NCI-H748 treated with DMSO at 0.1 percent for 48 hours (cell line): ENCODE measurements at places on chromosomes 3 and 15.

- no peak for DNase-seq
Observed at GRCh38 chr3:185823078-185824044, 1.5 kb downstream of the IGF2BP2 start.

- DNase-seq, result no peak
Observed at GRCh38 chr3:59995563-59995962, 945.7 kb upstream of the CFAP20DC start.

DNA sequence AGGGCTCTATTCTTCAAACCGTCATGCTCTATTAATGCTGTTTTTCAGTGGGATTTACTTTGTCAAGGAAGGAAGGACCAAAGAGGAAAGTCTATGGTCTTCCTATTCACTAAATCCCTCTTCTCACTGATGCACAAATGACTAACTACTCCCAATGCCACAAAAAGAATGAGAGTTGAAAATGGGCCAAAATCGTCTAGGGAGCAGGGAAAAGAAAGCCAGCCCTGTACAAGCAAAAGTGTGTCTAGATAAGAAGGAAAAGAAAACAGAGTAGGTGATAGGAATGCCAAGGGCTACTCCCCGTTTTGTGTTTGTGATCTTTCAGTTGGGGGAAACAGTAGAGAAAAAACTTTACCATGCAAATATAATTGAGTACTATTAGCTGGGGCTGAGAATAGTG lies 97.2 kb upstream of the TMCO5A start:
- DNase-seq, result no peak

DNA sequence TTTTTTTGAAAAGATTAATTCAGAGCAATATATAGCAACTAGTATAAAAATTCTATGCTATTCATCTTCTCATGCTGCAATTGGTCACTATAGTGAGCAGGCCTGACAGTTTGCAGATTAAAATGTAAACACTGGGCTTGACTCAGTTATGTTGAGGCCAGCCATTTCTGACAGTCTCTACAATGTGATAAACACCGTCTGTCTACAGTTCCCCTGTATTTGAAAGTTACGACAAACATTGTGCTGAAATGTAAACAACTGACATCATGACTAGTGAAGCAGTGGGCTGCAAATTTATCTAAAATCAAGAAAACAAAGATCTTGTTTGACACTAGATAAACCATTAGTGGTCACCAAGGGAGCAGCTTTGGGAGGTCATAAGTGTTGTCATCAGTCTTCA lies 197.4 kb downstream of the ISL2 start:
- DNase-seq, result peak; percentile 0

DNA sequence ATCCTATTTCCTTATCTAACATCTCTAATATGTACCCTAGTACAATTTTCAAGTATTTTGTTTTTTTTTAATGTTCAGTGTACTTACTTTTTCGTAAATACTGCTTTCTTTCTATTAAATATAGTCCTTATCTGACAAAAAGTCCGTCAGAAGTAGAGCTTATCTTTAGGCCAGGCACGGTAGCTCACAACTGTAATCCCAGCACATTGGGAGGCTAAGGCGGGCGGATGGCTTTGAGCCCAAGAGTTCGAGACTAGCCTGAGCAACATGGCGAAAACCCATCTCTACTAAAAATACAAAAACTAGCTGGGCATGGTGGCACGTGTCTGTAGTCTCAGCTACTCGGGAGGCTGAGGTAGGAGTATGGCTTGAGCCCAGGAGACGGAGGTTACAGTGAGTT lies 41.1 kb downstream of the USP3 start:
- DNase-seq, result no peak

GRCh38 chr3:176219970-176220369 lies 977.3 kb downstream of the TBL1XR1 start:
- DNase-seq, result no peak

GRCh38 chr3:28320981-28321380 lies 27.5 kb upstream of the ZCWPW2 start:
- no peak for DNase-seq

GRCh38 chr15:72233769-72234168 lies 2.8 kb upstream of the PKM start:
- no peak for DNase-seq

GRCh38 chr3:71175691-71176365 lies 407.7 kb downstream of the FOXP1 start:
- DNase-seq, result peak; percentile 8

- peak; percentile 35 for DNase-seq
Observed at GRCh38 chr3:137509354-137510045, 254.6 kb upstream of the SOX14 start.

DNA sequence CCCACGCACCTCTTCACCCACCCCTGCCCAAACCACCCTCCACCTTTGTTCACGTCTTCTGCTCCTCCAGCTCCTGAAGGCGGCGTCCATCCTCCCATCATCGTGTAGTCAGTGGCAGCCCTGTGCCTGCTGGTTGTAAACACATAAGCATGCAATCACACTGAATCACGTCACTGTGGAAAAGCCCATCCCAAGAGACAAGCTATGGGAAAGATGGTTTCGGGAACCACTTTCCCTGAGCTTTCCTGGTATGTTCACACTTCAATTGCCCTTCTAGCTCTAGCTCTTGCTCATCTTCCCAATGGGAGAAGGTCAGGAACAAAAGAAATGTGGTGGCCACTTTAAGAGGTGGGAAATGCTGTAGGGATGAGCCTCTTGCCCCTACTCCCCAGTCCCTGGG lies 14.4 kb upstream of the GOLGA8J start:
- DNase-seq, result no peak

DNA sequence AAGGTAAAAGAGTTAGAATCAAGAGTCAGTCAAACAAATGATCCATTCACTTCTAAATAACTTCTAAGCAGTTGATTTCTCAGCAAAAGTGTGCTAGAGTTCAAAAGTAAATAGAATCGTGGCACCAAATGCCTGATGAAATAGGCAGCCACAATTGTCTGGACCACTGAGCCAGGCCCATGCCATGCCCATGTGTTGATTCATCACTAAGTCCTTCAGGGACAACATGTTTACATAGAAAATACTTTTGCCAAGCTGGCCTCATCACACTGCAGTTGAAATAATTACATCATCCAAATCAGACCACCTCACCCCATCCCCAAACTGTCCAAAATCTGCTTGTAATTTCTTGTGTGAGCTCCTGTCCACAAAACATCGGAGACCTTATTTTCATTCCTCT lies 216.3 kb downstream of the IGSF11 start:
- no peak for DNase-seq

GRCh38 chr3:30633718-30634117 lies 27.3 kb downstream of the TGFBR2 start:
- DNase-seq, result no peak
